T follicular helper cell (primary cell): ENCODE measurements at places on chromosomes 7 and 10.

DNA sequence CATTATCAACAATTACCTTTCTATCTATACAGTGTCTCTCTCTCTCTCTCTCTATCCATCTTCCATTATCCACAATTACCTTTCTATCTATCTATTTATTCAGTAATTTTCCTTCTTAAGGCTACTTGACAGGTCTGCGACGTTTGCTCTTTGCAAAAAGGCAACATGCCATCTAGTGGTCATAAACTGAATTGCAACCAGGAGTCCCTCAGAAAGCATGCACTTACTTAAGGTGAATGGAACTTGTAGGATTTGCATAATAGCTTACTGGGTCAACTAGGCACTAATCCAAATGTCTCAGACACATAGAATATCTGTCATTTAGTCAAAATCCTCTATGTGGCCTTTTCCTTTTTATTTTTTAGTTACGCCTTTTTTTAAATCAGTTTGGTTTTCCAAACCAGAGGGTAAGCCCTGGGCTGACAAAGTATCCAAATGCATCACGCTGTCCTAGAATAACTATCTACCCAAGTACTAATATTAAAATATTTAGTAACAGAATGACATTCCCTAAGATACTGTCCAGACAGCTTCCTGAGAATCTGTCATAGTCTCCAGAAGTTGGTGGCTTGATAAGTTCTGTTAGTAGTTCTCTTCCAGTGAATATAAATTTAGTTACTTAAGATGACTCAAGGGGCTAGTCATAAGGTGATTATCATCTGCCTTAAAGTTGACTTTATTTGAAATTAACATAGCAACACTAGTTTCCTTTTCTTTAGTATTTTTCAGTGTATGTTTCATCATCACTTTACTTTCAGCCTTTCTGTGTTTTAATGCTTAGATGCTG lies 208.3 kb downstream of the PPP1R3A start:
- DNase-seq: no peak

GRCh38 chr7:100952641-100953040 lies 3.3 kb downstream of the MUC3A start:
- DNase-seq: no peak

DNA sequence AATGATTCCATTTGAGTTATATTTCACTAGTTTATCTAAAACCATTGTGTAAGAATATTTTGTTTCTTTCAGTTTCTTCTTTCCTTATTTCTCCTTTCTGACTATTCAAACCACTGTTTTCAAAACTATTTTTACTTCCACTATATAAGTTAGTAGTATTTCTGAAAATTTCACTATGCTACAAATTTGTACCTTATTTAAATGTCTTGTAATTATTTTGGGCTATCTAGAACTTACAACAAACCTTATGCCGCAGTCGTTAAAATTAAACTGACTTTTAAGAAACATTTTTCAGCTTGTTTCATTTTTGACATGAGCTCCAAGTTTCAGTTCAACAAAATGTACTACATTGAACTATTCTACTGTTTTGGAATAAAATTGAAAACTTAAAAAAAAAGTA lies 1.8 kb downstream of the TFEC start:
- DNase-seq: no peak

DNA sequence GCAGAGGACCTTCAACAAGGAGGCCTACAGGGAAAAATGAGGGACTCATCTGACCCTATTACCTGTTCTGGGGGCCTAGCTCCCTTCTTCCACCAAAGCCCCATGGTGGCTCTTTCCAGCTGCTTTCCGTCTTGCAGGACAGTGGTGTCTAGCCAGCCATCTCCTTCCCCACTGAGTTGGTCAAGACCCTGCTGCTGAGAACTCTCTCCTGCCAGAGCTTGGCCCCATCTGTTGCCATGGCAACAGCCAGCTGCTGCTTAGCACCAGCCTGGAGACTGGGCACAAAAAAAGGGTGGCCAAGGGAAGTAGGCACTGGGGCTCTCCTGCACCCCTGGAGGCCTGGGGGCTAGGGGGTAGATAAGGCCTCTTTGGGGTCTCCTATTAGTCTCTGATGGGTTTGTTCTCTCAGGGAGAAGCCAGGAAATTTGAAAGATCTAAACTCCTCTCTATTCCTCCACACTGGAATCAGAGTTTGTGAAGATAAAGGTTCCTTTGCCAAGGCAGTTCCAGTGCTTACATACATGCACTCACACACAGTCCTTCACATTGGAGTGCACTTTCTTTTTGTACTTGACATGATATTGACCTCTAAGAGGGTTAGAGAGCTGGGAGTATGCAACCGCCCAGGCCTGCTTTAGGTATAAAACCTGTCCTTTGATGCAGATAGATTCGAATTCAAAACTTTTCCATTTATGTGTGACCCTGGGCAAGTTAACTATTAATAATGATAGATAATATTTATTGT lies 15.8 kb downstream of the TSPAN33 start:
- no peak for DNase-seq

DNA sequence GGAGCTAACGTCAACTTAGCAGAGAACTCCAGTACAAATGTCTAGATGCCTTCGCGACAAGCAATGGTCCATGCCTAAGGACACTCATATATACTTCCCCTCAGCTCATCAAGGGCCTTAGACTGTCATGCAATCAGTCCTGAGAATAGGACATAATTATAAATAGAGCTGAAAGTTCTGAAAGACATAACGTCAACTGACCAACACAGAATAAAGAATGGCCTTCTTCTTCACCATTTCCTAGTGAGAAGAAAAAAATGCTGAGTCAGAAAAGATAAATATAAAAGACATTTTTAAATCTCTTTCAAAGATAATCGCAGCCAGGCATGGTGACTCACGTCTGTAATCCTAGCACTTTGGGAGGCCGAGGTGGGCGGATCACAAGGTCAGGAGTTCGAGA lies 83.2 kb downstream of the ARMH3 start:
- DNase-seq: no peak

DNA sequence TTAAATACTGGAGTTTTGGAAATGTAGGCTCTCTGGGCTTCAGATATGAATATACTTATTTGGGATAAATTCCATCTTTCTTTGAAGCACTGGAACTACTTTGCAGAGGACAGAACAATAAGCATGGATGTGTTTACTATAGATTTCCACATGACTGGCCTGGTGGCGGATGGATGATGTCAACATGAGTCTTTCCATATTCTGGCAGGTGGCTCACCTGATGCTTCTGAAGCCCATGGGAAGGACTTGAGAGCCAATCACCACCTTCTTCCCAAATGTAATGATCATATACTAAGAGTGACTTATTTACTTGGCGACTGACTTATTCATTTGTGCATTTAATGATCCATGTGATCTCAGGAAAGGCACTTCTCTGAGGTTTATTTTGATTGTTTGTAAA lies 110.5 kb downstream of the FANK1 start:
- DNase-seq: no peak

DNA sequence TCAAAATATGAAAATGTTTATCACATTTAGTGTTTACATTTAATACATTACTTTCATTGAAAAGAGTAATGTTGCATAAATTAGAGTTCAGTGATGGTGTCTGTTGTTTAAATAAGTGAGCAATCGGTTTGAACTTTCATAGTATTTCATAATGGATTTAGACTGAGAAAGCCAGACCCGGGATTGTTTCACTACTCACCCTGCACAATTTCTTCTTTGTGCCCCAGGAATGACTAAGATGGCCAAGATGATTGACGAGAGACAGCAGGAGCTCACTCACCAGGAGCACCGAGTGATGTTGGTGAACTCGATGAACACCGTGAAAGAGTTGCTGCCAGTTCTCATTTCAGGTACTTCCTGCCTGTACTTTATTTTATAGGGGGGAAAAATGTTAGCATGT lies 74.6 kb downstream of the VCL start:
- DNase-seq: no peak

DNA sequence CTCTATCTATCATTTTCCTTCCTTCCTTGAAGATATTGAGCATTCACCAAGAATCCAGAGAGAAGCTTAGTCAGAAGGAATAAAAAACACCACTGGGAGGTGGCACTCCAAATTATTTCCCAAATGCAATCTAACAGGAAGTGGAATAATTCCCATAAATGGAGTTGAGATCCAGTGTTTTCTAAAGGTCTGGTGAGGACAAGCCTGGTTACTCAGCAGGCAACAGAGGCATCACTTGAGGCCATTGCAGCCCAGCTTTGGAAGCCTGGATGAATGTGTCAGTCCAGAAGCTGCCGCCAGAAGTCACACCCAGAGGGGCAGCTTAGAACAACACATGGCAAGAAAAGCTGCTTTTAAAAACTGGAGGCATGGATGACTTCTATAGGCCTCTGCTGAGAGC lies 288.9 kb upstream of the KLF6 start:
- no peak for DNase-seq

GRCh38 chr7:26199301-26200037 lies 1.1 kb downstream of the HNRNPA2B1 start:
- peak; percentile 52 for DNase-seq

- no peak for DNase-seq
Observed at GRCh38 chr7:106166651-106167342, 54.7 kb upstream of the SYPL1 start.

DNA sequence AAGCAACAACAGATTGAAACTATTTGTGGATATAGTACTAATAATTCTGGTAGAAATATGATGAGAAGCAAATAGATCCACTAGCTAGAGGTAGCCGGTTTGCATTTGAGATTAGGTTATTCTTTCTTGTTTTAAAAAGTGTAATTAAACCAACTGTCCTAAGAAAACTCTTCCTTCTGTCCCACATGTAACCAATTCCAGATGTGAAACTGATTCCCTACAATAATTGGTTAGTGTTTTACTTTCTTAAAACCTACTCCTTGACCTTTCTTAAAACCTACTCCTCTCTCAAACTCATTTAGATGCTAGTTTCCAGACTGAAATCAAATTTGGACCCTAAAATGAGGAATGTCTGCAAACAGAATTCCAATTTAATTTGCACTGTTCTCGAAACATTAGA lies 521.5 kb downstream of the SUGCT start:
- no peak for DNase-seq

GRCh38 chr7:144048648-144049047 lies at the start of gene OR2A5:
Gene OR2A5, plus strand, starts transcription at chr7:144048948. Its CDS starts 1,454 bp downstream, at chr7:144050402.
- DNase-seq: no peak

DNA sequence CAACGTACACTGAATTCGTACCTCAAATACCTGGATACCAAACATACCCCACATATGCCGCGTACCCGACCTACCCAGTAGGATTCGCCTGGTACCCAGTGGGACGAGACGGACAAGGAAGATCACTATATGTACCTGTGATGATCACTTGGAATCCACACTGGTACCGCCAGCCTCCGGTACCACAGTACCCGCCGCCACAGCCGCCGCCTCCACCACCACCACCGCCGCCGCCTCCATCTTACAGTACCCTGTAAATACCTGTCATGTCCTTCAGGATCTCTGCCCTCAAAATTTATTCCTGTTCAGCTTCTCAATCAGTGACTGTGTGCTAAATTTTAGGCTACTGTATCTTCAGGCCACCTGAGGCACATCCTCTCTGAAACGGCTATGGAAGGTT lies 9.5 kb upstream of the SGCE start:
- no peak for DNase-seq
